ENCODE measurements at places on chromosomes 7 and 10.

- no peak for DNase-seq
These were observed 103.6 kb downstream of the SH3PXD2A start for GRCh38 chr10:103751667-103752290.

DNA sequence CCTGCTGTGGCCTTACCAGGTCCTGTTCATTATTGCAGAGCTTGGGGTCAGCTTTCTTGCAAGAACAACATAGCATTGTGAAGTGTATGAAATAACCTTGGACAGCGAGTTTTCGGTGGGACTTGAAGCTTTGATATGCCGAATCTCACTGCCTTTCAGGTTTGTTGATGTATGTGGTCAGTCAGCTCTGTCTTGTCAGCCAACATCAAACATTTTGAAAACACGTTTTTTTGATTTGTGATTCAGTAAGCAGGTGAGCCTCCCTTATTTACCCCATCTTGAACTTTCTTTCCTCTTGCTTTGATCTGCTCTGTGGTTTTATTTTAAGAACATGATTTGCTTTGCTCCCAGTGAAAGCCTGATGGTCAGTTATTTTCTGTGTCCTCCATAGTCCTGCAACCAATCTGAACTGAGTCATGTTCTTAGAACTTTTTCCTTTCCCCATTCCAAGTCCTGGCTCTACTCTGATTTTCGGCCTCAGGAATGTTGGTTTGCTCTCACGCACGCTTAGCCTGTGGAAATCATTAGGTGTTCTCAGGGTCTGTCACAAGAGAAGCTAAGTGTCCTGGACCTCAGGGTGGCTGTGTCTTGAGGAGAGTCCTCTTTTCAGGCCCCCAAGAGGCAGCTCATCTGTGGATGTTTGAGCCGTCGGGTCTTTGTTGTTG, 8.7 kb downstream of the WBP1L start:
- DNase-seq, result no peak

GRCh38 chr7:48307041-48307714, 135.9 kb downstream of the ABCA13 start:
- no peak for DNase-seq

- DNase-seq, result no peak
These were observed 16.7 kb downstream of the RET start for GRCh38 chr10:43093423-43094076.

DNA sequence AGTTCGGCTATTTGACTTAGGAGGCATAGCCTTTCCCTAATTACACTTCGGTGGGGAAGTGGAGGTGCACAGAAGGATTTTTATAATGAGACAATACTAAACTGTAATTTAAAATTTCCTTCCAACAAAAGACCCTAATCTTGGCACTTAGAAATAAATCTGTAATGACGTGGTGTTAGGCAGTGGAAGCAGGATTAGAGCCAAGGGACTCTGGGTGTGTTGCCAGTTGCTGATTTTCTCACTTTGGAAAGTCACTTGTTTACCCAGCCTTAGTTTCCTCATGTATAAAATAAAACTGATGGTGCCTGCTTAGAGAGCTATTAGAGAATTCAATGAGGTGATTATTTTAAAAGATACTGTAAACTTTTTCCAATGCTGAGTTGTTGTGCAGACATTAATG, 287.2 kb downstream of the AUTS2 start:
- no peak for DNase-seq

DNA sequence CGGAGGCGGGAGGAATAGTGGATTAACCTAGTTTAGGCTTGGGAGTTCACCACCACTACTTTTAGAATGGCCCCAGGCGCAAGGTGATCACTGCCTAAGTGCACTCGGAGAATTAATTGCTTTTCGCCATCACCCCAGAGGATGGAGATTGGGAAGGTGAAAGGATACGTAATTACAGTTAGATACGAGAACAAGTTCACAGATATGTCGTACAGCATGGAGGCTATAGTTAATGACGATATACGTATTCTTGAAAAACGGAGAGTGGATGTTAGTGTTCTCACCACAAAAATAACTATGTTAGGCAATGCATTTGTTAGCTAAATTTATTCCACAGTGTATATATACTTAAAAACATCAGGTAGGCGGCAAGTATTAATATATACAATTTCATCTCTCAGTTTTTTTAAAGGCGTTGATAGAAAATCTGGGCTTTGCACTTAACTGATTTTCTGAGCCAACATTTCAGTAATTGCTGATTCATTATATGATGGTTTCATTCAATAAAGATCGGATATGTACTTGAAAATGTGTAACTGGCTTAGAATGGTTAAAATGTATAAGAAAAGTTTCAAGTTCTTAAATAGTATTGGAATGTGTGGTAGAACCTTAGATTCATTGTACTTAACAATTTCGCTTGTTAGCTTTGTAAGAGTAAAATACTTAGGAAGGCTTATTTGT, 683 bp downstream of the CDC123 start:
- no peak for DNase-seq

DNA sequence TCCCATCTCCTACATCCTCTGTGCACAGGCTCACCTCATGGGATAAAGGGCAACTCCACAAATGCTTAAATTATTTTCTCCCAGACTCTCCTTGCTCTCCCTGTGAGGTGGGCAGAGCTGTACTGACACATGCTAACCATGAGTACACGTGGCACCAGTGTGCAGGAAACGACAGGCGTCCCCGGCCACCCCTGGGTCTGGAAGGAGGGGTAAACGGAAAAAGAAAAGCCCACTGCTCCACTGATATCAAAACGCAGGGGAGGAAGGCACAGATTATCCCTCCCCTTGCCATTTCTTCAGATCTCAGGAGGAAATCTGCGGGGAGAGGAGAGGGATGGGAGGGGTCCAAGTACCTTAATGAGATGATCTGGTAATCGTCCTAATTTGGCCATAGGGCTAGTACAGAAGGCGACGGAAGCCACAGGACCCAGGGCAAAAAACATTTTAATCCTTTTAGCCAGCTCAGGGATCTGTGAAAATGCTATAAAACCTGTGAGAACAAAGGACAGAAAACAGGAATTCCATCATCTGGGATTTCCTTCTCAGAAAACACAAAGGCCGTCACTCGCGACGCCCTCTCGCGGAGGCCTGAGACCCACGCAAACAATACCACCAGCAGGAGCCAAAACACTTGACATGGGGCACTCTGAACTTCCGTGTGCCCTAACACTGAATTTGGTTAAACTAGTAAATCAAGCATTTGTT, 17.8 kb upstream of the CH25H start:
- no peak for DNase-seq

- DNase-seq, result no peak
These were observed 162.4 kb upstream of the LAMB4 start for GRCh38 chr7:108292541-108292940.

DNA sequence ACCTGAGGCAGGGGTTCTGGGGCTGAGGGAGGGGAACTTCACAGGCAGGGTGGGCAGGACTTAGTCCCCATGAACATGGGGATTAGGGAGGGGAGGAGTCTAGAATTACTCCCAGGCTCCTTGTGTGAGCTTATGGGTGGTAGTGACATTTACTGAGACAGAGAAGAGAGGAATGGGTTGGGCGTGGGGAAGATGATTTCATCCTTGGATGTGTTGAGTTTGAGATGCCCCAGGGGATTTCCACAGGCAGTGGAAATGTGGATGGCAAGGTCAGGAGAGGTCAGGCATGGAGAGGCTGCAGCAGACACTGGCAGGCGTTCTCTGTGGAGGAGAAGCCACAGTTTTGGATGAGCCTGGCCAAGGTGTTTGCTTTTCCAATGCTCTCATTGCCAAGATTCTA, 26.4 kb upstream of the GSDME start:
- DNase-seq, result no peak

DNA sequence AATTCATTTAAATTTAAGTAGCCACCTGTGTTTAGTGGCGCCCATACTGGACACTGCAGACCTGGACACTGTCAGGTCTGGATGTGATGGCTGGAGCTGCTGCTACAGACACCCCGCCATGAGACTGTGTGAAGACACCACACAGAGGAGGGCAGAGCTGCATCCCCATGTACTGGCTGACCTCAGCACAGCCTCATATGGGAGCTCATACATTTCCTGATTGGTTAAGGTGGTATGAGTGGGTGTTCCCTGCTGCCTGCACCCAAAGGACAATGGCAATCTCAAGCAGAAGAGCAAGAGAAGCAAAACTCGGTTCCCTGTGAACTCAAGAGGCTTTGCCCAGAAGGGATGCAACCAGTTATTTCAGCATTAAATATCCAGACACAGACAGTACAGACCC, 60.0 kb downstream of the DLG5 start:
- no peak for DNase-seq

DNA sequence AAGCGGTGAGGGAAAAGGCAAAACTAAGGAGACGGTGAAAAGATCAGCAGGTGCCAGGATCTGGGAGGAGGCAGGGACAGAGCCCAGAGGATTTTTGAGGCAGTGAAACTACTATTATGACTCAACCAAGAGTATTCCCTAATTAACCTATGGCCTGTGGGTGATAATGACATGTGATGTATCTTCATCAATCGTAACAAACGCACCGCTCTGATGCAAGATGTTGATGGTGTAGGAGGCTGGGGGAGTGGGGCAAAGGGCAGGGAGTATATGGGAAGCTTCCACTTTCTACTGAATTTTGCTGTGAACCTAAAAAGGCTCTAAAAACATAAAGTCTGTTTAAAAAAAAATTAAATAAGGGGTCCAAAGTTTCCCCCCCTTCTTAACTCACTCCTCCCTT, 25.5 kb upstream of the EZH2 start:
- no peak for DNase-seq

DNA sequence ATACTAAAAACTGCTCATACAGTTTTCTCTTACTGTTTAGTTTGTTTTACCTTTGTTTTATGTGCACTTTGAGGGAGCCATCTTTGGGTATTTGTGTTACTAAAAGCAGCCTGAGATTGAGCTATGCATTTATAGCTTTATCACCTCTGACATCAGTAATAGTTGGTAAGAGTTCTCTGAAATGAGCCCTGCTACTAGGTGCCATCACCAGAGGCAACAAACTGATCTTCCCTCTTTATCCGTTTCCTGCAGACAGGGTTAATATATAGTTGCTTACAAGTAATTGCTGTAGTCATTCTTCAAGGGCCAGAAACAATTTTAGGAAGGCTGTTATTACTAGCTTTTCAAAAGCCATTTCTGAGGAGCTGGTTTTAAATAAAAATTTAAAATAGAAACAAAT, 49.1 kb downstream of the KIF20B start:
- no peak for DNase-seq

DNA sequence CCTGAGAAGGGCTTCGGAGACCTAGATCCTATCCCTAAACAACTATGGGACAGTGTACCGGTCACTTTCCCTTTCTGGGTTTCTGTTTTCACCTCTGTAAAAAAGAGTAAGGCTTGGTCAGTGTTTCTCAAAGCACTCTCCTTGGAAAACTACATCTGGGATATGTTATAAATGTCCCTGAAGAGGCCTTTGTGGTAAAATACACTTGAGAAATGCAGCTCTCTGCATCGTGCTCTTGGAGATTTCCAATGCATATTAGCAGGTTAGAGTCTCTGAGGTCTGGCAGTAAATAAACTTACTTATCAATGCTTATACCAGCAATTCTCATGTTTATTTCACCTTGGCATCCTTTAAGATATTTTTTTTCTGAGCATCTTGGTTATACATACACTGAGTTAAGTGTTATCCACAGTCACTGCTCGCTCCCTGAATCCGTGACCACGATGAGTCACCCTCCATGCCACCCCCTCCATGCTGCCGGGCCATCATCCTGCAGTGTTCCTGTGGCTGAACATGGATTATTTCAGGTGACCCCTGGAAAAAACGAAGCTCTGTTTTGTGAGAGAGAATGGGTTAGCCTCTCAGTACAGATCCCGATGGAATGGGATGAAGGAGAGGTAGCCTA, 3.3 kb upstream of the TBXAS1 start:
- DNase-seq, result no peak

GRCh38 chr7:143960813-143961610, 6.4 kb downstream of the OR2F1 start:
- no peak for DNase-seq

GRCh38 chr10:70586348-70586930, 16.1 kb downstream of the PRF1 start:
- no peak for DNase-seq

- no peak for DNase-seq
These were observed 184.6 kb downstream of the SNX10 start for GRCh38 chr7:26476271-26476670.

GRCh38 chr10:64365663-64366062, 844.5 kb downstream of the REEP3 start:
- no peak for DNase-seq

DNA sequence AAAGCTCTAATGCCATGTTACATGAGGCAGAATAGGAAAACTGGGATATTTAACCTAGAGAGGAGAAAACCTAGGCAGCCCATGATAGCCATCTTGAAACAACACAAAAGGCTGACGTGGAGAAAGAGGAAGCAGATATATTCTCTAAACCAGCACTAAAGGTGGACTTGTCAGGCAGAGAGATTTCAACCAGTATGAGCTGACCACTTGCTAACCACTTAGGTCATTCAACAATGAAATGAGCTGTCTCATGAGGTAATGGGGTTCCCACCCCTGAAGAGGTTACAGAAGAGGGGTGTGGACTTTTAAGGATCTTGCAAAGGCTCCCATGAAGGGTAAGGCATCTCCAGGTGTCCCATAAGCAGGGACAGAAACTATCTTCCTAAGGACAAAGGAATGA, 26.8 kb upstream of the EGR2 start:
- DNase-seq, result no peak

DNA sequence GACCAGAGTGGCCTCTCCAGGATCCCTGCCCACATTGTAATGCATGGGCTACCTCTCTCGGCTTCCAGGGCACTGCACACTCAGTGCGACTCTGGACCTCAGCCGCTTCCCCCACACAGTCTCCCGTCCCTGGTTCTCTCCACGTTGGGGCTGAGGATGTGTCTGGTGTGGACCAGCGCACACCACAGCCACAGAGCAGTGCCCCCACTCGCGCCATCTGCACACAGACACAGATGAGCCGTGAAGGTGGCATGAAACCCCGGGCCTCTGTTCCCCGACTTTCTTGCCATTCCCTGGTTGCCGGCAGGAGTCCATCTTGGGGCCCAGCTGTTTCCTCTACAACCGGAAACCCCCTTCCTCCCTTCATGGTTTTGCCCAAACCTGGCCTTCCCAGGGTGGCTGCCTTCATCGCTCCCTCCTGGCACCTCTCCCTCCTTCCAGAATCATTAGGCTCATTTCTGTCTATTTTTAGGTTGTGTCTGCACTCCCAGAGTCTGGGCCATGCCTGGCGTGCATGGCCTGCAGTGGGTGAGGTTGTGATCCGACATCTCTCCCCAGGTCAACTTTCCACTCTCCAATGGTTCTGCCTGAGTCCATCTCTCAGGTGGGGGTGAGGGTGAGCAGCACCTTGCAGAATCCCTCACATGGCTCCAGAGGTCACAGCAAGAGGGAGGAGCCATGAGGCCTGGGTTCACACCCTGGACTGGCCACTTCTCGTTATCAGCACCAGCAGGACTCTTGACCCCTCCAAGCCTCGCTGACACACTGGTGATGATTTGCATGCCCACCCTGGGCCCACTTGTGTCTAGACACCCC, 10.1 kb downstream of the RASGEF1A start:
- no peak for DNase-seq

All from NCI-H774 (cell line).